ENCODE measurements at places on chromosomes 13 and 19. TPM values are rescaled to one million over a fixed set of nuclear protein-coding genes. Genes with fewer than 3 reads are reported as not detected.

Gene CYP2F1
- 0.30 TPM for total RNA-seq

Gene ERCC5
- total RNA-seq: 26.8 TPM

Gene SLC46A3
- total RNA-seq: 0.30 TPM

Gene TTC9B
- total RNA-seq: not detected

Gene TMEM59L
- 1.8 TPM for total RNA-seq

Gene ZNF135
- not detected for total RNA-seq

Gene CALR3
- 0.52 TPM for total RNA-seq

Gene POMP
- 105 TPM for total RNA-seq

Gene FGF22
- total RNA-seq: not detected

Gene FXYD3
- total RNA-seq: not detected

Gene PGLYRP1
- not detected for total RNA-seq

Gene C1QTNF9
- 0.10 TPM for total RNA-seq

Gene KCNC3
- total RNA-seq: 0.14 TPM

Gene WDFY2
- 5.6 TPM for total RNA-seq

Gene CEACAM7
- not detected for total RNA-seq

Gene CD37
- 0.44 TPM for total RNA-seq

Gene ERCC2
- total RNA-seq: 48.7 TPM

Gene RASL11A
- 3.5 TPM for total RNA-seq

Gene DNAAF3
- total RNA-seq: 0.15 TPM

Gene EPN1
- total RNA-seq: 157 TPM

Gene LATS2
- total RNA-seq: 8.6 TPM

Gene TMC4
- 2.8 TPM for total RNA-seq

Gene NPAS1
- total RNA-seq: 6.1 TPM

Gene ZNF420
- total RNA-seq: 10.7 TPM

Gene NLRP7
- 3.2 TPM for total RNA-seq

Gene PLEKHF1
- 19.4 TPM for total RNA-seq

Gene FUT3
- not detected for total RNA-seq

Gene TPTE2
- not detected for total RNA-seq

Gene HSPB6
- total RNA-seq: 0.48 TPM

Gene SRRM5
- 0.26 TPM for total RNA-seq

Gene ZIK1
- 25.7 TPM for total RNA-seq

Gene ZNF700
- 0.03 TPM for total RNA-seq

Gene CEACAM8
- total RNA-seq: not detected

Gene TUBA3C
- total RNA-seq: not detected

Gene RXFP2
- not detected for total RNA-seq

Gene GIPC3
- 0.11 TPM for total RNA-seq

Gene ADGRE2
- not detected for total RNA-seq

Gene ALOX5AP
- not detected for total RNA-seq

Gene STOML3
- total RNA-seq: not detected

Gene WDR87
- total RNA-seq: not detected

Gene NCCRP1
- total RNA-seq: not detected

Gene CACNG7
- total RNA-seq: 3.8 TPM

Gene UQCRFS1
- 68.2 TPM for total RNA-seq

Data from H7 (cell line).